ENCODE measurements at places on chromosomes 13 and 19.

DNA sequence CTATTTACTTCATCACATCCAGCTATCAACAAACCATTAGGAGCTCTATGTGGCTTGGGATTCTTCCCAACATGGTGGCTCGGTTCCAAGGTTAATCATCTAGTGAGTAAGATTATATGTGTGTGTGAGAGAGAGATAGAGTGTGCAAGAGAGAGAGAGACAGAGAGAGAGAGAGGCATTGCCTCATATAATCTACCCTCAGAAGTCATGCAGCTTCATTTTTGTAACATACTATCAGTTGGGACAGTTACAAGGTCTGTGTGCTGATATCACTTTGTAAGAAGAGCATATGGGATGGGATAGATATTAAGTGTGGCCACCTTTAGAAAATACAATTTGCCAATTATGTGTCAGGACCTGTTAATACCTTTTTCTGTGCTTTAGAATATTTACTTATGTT, 104.1 kb downstream of the NDFIP2 start:
- DNase-seq = no peak

DNA sequence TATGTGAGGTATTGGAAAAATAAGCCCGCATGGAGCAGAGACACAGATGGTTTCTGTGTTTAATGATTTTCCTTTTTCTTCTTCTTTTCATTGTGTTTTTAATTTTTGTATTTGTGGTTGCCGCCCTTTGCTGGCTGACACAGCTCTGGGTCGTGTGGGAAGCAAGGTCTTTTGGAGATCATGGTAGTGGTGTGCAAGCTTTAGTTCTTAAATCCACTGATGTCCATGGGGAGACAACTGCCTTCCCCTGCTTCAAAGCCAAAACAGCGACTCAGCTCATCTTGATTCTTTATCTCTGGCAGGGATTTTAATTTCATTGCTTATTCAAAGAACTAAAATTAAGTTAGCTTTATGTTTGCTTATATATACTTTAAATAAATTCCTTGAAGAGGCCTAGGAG, 711.3 kb upstream of the SGCG start:
- no peak for DNase-seq

GRCh38 chr13:58474581-58474980, 843.0 kb downstream of the PCDH17 start:
- no peak for DNase-seq

GRCh38 chr13:32443111-32443510, 15.2 kb upstream of the N4BP2L1 start:
- no peak for DNase-seq

Measured in fibroblast of skin of right quadriceps (primary cell).